Stimulated activated CD8-positive, alpha-beta memory T cell treated with anti-CD3 and anti-CD28 coated beads, Interleukin-4, amount 100 ng/mL, for 24 hours (primary cell): ENCODE measurements at places on chromosomes 1 and 21.

DNA sequence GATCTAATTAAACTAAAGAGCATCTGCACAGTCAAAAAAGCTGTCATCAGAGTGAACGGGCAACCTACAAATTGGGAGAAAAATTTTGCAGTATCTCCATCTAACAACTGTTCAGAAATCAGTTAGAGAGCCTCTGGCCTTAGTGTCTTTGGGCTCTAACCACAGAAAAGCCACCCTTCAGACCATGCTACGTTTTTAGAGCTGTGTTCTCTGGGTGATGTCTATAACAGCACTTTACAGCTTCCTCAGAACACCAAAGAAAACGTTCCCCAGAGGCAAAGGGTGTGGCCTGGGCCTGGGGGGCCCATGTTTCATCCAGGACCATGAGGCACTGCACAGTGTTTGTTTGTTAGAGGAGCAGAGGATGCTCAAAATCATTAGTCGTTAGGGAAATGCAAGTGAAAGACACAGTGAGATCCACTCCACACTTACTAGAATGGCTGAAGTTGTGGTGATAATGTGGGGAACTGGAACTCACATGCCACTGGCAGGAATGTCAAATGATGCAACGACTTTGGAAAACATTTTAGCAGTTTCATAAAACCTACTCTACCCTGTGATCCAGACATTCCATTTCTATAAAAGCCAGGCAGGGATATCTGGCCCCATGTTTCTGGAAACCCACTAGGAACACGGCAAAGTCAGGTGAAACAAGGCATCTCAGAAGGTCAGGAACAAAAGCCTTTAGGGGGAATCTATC, 250.4 kb upstream of the HOOK1 start:
- DNase-seq = no peak

- peak; percentile 47 for DNase-seq
Observed at GRCh38 chr1:20376880-20377494, 86.3 kb downstream of the VWA5B1 start.

DNA sequence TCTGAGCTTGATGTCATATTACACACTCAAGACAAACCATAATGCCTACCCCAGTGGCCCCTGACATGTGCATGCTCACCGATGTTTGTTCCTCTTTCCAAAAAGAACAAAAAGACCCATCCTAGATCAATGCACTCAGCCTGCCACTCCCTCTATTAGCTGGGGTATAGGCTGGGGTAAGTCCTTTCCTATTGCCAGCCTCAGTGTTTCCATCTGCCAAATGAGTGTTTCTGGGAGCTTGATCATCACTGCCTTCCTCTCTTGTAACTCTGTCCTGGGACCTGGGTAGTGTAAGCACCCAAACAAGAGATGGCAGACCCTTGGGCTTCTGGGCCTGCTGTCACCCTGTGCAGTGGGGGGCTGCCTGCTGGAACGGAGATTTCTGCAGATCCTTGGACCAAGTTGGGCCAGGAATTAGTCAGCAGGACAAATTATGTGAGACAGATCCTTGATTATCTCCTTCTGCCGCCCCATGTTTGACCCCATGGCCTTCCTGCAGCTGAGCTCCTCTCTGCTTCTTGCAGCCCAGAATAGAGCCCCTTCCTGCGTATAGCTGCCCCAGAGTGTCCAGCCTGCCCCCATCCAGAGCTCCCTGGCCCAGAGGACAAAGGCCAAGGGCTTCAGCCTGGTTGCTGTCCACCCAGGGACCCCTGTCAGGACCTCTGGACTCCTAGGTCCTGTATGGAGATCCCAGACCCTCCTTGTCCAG, 31.5 kb upstream of the LRP8 start:
- no peak for DNase-seq

- no peak for DNase-seq
Observed at GRCh38 chr1:39657402-39657801, 14.5 kb downstream of the NT5C1A start.

- DNase-seq = no peak
Observed at GRCh38 chr1:94543001-94543400, 1.4 kb upstream of the F3 start.

GRCh38 chr1:150567717-150568593, 11.5 kb downstream of the MCL1 start:
- DNase-seq = peak; percentile 44

DNA sequence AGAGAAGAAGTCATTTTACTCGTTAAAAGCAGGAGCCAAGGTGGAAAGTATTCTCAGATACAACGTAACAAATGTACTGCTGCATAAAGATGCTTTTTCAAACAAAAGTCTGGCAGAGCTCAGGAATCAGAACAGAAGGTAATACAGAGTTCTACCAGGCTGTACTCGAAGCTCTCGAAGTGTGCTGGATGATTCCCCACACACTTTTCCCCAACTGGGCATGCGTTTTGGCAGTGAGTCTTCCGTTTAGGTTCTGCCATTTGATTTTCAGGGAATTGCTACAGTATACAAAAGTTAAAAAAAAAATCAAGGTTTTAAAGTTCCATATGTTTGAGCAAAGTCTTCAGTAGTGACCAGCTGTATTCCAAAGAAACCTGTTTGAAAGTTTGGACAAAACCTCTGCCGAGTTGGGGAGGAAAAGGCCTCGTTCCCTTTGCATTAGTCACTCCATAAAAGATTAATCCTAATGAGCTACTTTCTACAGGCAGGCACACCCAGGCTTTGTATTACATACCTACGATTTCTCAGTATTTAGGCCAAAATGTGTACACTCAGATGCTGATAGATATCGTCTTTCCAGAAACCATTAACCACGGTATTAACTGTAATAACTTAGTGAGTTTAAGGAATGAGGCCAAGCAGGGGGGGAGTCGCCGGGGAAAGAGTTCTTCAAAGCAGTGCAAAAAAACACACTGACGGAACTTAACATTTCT, 477.1 kb downstream of the LMO4 start:
- DNase-seq = no peak

GRCh38 chr1:204735042-204735441, 49.5 kb upstream of the LRRN2 start:
- no peak for DNase-seq

DNA sequence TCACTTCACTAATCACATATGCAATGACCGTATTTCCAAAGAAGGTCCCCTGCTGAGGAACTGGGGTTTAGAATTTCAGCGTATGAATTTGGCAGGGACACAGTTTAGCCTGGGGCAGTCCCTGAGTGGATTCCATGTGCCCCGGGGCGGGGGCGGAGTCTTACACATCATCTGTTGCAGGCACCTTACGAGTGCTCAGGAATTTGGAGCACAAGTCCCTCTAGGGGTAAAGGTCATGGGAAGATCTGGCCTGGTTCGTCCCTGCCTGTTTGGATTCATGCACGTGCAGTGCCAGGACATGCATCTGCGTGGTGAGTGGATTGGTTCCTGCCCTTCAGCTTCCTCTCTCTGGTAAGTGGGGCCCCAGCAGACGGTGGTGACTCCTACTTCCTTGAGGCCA, 208.3 kb upstream of the C1orf174 start:
- no peak for DNase-seq

DNA sequence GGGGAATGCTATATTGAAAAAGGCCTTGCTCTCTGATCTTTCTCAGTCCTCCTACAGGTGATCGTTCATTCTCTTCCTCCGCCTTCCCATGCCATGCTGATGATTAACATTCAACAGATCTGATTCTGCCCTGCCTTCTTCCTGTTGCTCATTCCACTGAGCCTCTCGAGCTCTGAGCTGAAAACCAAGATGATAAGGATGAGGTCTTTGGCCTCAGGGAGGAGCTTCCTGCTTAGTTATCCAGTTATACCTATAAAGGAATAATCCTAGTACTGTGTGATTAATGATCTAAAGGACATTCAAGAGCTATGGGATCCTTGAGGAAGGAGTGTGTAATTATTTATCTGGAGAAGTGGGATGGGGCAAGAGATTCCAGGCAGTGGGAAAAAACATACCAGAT, 25.2 kb upstream of the MAP3K7CL start:
- DNase-seq = no peak

- DNase-seq = no peak
Observed at GRCh38 chr1:227395426-227396028, 77.2 kb upstream of the CDC42BPA start.

GRCh38 chr1:223010582-223011504, 132.2 kb downstream of the TLR5 start:
- no peak for DNase-seq

DNA sequence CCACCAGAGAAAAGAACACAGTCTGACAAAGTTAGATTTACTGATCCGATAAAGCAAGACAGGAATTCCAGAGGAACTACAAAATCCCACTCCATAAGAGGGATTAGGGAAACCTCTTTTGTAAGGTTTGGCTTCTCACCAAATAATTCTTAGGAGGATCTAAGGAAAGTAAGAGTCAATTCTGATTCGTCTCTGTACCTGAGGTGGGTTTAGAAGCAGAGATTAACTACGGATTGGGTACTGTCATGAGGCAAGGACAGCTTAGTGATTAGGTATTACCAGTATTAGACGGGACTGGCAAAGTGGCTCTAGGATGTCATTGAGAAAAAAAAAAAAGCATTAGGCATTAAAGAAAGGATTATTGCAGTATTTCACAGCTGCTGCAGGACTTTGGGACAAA, 371.7 kb upstream of the BRINP3 start:
- no peak for DNase-seq

DNA sequence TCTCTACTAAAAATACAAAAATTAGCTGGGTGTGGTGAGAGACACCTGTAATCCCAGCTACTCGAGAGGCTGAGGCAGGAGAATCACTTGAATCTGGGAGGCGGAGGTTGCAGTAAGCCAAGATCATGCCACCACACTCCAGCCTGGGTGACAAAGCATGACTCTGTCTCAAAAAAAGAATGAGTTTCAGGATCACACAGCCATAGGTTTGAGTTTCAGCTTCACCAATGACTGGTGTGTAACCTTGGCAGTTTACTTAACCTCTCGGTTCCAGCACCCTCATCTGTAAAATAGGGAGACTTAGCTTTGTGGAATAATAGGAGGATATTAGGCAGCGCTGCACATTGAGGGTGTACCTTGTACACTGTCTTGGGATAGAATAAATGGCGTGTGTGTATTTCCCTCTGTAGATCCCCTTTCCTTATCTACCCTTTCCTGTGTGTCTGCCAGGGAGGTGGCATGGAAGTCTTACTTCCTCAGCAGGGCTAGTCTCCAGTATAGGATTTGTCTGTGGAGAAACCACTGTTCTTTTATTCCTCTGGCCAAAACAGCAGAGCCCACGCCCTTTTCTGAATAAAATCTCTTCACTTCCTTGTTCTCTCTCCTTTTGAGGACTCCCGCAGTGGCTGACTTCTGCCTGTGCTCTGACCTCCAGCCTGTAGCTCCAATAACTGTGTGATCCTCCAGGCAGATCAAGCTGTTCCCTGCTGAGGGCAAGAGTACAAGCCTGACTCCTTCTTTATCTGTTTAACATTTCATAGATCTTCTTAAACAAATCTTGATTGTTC, 90.4 kb downstream of the HHAT start:
- no peak for DNase-seq

DNA sequence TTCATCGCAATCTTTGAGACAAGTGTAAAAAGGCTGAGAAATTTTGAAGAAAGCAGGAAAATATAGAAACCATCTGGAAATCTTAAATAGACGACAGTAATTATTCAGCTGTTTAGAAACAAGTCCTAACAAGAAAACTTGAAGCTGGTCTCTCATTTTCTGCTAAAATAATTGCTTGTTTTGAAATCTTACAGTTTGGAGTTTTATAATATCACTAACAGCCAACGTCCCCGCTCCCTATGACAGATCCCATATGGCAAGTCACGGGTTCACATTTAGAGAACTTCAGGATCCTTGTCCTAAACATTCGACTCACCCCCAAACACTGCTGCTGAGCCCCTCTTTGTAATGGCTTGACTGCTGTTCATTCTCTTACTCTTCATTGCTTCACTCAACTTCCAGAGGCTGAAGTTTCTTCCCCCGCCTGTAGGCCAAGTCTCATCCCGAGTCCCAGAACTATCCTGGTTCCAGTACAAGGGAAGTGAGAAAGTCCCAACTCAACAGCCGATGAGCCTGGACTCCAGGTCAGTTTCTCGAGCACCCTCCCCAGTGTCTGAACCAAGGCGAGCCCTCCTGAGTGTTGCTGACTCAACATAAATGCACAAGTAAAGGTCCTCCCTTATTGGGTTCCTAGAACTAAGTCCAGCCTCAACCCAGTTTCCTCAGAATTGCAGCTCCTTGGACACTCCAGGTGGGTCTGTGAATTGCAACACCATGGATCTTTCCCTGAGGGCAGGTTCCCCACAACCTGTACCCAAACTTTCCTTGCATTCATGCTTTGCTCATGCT, 93.4 kb upstream of the BACE2 start:
- no peak for DNase-seq

GRCh38 chr1:205449750-205450443, 5.9 kb downstream of the BLACAT1 start:
- peak; percentile 37 for DNase-seq

DNA sequence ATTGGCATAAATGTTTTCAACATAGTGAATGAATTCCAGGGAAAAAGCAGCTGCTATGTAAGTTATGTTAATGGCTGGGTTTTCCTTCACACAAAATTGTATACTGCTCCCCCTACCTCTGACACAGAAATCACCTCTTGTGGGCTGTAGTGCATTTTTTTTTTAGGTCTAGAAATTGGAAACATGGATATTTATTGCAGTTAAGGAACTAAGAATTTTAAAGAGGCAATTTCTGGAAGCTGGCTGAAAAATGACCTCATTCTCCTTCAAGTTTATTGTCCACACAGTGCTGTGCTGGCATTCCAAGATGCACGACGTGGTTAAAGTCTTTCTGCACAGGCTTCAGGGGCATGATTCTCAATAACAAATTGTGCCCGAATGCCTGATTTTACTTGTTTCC, 1424.2 kb downstream of the MRPL39 start:
- no peak for DNase-seq

- DNase-seq = no peak
Observed at GRCh38 chr1:145992502-145992936, 3.9 kb downstream of the TXNIP start.

- DNase-seq = no peak
Observed at GRCh38 chr1:83098791-83099190, 900.1 kb downstream of the TTLL7 start.
